Activated naive CD4-positive, alpha-beta T cell treated with anti-CD3 and anti-CD28 coated beads, Interleukin-2, amount 50 U/mL, for 72 hours (primary cell): ENCODE measurements at places on chromosomes 7 and 10.

DNA sequence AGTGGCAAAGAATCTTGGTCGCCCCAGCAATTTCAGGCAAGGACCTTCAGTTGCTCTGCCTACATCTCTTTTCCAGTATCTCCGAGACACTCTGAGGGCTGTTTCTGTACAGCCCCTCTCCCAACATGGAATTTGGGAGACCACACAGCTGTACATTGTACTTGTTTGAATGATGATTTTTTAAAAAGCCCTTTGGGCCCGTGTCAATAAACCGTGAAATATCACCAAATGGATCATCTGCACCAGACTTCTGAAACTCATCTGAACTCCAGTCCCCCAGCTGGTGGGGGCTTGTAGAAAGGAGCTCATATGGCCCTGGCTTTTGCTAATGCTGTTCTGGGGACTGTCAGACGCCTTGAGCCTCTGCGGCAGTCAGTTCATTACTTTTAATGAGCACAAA lies 374.9 kb downstream of the BBS9 start:
- no peak for DNase-seq

GRCh38 chr10:31604096-31604495 lies 285.1 kb downstream of the ZEB1 start:
- no peak for DNase-seq

- no peak for DNase-seq
Measured at GRCh38 chr7:118452128-118452527, 227.6 kb downstream of the ANKRD7 start.

- DNase-seq, result no peak
Measured at GRCh38 chr7:20558963-20559716, 56.3 kb upstream of the ABCB5 start.

DNA sequence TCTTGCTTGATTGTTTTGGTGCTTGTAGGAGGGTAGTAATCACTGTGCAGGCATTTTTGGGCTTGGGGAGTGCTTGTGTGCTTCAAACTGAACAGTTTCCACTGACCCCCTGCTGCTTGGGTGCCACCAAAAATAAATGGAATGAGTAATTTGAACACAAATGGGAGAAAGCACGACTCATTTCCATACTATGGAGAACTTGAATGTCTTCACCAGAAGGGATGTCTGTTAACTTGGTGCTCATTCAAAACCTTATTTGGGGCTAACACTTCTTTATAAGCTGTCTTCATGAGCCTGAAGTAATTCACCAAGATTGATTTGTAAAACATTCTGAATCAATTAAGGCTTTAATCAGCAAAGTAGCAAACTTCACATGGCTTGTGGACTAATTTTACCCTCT lies 560.3 kb downstream of the SDK1 start:
- no peak for DNase-seq

DNA sequence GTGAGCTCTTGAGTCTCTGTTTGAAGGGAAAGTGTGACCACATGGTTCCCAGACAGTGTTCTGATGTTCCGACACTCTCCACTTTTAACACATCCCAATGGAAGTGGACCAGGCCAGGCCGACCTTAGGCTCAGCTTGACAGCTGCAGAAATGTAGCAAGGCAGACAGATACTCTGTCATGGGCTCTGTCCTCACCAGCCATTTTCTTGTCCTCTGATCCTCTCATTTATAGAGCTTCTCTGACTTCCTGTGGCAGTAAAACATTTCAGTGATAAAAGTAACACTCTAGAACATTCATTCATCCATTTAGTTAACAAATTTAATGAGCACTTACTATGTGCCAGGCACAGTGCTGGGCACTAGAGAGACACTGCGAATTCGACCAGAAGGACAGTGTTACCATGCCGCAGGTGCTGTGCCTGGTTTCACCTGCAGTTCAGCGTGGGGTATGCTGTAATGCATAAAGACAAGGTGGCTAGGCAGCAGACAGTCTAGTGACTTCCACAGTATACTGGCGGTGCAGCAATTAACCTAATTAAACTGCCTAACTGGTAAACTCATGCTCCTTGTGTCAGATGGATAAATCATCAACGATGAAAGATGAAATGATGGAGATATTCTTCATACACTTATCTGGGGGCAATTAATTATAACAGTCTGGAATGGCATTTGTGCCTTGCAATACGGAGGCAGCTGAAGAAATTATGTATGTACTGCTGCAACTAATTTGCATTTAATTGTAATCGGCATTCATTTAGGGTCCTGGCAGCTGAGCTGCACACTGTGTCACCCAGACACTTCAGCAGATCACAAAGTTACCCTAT lies 188.1 kb downstream of the NRP1 start:
- no peak for DNase-seq

GRCh38 chr10:126169899-126170298 lies 218.4 kb downstream of the ADAM12 start:
- no peak for DNase-seq

- DNase-seq, result no peak
Measured at GRCh38 chr10:104690959-104691358, 49.9 kb downstream of the SORCS3 start.

- DNase-seq, result no peak
Measured at GRCh38 chr10:69649786-69650550, 19.9 kb downstream of the FAM241B start.

DNA sequence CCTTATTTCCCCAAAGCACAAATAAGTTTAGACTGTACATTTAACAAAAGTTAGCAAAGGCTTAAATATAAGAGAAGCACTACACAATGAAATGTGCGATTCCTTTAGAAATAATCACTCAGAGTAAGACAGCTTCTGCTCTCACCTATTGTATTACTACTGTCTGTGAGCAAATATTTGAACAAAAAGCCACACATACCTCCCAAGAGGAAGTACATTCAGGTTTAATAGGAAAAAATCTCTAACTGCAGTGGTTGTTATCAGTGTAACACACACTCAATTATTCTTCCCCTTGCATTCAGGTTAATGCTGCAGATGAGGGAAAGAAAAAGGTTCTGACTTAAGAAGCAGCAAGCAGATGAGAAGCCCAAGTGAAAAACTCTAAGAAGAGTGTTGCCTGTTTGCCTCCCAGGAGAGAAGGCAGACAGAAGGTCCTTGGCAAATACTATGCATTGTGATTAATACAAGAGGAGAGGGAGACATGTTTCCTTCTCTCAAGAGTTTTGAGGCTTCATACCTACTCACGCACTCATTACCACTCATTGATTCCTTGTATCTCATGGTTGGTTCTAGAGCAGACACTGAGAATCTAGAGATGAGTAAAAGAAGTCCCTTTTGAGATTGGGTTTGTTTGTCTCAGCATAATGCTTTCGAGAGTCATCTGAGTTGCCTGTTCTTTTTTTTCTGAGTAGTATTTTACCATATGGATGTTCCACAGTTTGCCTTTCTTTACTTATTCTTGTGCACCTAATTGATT lies 13.6 kb downstream of the GIMAP4 start:
- no peak for DNase-seq
